ENCODE measurements at places on chromosomes 11 and 22. TPM values are rescaled to one million over a fixed set of nuclear protein-coding genes. Genes with fewer than 3 reads are reported as not detected.

DNA sequence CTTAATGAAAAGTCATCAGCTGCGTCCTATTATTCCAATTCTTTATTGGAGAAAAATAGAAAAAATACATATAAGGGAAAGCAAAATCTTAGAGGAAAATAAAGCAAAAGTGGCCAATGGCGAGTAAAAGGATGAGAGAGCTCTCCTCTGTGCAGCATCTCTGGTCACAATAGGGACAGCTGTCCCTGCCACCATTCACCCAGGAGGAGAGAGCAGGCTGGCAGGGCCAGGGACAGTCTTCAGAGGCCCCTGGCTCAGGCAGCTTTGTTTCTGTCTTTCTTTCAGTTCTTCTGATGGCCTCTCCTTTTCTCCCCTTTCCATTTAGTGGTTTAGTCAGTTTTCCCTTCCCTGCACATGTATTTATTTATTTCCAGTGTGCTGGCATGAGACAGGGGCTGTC lies 941.3 kb downstream of the NTM start:
- no peak for DNase-seq

Gene SDHAF2
- 48.3 TPM for total RNA-seq

Gene KRTAP5-1
- total RNA-seq: not detected

DNA sequence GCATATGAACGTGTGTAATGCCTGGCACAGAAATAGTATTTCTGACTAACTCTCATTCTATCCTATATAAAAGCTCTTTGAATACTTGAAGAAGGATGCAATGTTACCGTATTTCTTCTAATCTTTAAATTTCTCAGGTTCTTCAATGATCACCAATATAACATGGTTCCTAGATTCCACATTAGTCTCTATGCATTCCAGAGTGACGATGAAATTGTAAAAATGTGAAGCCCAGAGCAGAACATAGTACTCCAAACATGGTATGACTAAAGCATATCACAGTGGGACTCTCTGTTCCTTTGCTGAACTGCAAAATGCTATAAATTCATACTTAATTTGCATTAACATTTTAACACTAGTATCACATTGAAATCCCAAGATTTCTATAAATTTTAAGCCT lies 877.6 kb upstream of the CHORDC1 start:
- no peak for DNase-seq

DNA sequence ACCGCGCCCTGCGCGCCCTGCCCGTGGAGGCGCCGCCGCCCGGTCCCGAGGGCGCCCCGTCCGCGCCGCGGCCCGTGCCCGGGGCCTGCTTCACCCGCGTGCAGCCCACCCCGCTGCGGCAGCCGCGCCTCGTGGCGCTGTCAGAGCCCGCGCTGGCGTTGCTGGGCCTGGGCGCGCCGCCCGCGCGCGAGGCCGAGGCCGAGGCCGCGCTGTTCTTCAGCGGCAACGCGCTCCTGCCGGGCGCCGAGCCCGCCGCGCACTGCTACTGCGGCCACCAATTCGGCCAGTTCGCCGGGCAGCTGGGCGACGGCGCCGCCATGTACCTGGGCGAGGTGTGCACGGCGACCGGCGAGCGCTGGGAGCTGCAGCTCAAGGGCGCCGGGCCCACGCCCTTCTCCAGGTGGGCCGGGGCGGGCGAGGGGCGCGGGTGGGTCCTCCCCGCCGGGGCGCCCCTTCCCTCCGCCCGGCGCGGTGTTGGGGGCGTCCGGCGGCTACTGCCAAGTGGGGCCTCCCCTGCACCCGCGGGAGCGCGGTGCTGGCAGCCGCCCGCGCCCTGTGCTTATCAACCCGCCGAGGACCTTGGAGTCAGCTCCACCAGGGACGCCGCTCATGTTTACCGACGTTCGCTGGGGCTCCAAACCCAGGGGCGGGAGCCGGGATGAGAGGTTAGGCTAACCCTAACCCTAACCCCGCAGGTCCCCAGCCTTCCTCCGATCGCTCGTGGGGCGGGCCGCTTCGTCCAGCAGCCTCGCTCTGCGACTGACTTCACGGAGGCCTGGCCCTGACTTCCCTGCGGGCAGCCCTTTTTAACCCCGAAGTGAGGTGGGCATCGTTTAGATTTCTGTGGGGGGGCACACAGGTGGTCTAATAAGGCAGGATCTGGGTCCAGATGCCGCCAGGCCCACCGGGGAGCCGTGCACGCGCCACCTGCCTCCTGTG lies 649 bp downstream of the SELENOO start:
- no peak for DNase-seq

Gene CST6
- total RNA-seq: not detected

- no peak for DNase-seq
These were observed 47.5 kb upstream of the TENM4 start for GRCh38 chr11:79488286-79488685.

- DNase-seq: no peak
These were observed 53.0 kb downstream of the SCUBE1 start for GRCh38 chr22:43289976-43290721.

DNA sequence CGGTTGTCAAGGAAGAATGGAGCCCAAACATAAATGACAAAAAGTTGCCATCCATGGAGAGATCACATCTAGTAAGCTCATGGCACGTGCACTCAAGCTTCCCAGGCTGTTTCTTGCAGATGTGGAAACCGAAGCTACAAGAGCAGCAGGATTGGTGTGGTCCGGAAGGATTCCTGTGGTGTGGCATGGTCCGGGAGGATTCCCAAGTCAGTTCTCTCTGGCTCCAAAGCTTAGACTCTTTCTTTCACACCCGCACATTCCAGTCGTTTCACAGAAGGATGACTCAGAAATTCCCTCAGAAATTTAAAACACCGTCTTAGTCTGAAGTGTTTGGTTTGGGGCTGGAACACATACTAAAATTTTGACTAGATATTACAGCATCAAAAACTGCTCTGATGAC lies 78.0 kb upstream of the DRD2 start:
- no peak for DNase-seq

GRCh38 chr11:24264868-24265267 lies 232.0 kb upstream of the LUZP2 start:
- DNase-seq: no peak

DNA sequence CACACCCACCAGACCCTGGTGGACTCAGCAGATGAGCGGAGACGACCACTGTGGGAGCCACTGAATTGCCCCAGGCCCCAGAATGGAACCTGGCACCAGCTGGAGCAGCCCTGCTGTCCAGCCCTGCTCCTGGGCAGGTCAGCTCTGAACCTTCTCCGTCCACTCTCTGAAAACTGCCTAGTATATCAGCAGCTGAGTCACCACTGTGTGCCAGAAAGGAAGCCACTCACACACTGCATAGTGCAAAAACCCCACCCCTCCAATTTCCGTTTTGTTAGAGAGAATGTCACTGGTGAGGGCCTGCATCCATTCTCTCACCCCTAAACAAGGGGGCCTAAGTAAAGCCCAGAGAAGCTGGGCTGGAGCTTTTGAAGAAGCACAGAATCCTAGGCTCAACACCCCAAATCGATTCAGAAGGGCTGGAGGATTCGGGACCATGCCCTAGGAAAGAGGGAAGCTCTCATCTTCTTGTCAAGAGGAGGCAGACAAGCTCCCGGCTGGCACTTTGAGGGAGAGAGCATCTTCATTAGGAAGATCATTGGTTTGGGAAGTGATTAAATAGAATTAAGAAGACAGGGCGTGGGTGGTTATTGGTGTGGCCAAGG lies 44.5 kb downstream of the GALNT18 start:
- no peak for DNase-seq

DNA sequence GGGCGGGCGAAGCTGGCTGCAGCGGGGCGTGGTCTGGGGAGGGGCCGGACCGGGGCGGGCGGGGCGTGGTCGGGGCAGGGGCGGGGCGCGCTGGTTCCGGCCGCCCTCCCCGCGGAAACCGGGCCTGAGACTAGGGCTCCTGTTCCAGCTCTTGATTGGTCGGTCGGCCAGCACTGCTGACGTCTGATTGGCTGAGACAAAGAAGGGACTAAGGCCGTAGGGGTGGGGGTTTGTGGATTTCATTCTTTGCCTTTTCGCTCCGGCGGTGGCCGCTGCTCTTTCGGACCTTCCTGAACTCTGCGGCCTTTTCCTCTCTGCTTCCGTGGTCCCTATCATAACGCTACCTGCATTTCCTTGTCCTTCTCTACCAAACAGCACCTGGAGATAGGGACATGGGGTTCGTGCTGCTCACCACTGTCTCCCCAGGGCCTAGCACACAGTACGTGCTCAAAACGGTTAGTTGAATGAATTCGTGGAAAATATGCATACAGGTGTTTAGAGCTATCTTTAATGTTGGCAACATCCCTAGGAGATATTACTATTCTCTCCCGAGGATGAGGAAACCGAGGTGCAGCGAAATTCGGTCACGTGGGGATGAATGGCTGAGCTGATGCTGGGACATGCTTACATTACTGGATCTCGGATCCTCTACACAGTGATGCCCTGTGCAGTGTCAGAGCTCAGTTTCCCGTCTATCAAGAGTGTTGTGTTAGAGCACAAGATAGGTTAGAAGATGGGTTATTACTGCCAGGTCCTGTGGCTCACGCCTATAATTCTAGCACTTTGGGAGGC lies 62.8 kb downstream of the NFAM1 start:
- peak; percentile 87 for DNase-seq

DNA sequence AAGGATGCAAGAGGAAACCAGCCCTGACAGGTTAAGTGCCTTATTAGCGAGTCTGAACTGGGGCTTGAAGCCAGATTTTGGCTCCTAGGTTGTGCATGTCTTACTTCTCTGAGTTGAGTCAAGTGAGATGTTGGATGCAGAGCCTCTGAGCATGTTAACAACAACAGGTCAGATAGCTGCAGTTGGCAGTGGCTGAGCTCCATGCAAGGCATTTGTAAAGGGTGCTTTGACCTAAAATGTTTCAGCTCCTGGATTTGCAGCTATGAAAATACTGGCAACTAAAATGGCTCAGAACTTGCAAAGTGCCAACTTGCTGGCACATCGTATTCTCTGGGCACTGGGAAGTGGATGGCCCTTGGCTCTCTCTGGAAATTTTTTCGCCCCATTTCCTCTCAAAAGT lies 16.4 kb upstream of the CSRP3 start:
- no peak for DNase-seq

GRCh38 chr11:58227956-58228615 lies 632 bp downstream of the OR10Q1 start:
- DNase-seq: no peak

Gene TTC36
- total RNA-seq: 1.8 TPM

- no peak for DNase-seq
These were observed 186.7 kb downstream of the CADM1 start for GRCh38 chr11:115317277-115318185.

DNA sequence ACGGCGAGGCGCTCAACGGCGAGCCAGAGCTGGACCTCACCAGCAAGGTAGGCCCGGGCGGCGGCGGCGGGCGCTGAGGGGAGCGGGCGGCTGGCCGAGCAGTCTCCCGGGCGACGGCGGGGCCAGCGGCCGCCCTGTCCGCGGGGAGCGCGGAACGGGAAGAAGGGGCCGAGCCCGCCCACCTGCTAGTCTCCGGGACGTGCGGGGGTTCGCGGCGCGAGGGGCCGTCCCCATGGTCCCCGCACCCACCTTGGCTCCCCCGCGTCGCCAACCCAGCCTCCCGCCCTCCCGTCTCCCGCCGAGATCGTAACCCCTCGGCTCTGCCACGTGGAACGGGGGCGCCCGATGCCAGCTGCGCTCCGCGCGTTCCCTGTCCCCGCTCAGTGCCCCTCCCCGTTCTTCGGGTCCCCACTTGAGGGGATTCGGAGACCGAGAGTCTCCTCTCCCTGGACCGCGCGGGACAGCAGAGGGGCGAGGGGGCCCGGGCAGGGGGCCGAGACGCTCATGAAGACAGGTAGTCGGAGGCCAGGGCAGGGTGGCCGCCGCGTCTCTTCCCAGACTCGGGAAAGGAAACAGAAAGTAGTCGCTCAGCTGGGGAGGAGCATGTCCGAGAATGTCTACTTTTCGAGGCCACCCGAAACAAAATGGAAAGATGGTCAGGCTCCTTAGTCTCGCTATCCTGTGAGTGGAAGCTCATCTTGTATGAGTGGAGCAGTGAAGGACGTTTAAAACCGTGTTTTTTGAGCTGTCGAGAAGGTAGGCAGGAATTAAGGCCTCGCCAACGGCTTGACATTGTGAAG lies 557 bp downstream of the GTPBP1 start:
- peak; percentile 49 for DNase-seq
